OCI-LY7 (cell line): ENCODE measurements at places on chromosomes 11 and 22.

- no peak for DNase-seq
Measured at GRCh38 chr11:36452961-36453360, 57.1 kb downstream of the TRAF6 start.

DNA sequence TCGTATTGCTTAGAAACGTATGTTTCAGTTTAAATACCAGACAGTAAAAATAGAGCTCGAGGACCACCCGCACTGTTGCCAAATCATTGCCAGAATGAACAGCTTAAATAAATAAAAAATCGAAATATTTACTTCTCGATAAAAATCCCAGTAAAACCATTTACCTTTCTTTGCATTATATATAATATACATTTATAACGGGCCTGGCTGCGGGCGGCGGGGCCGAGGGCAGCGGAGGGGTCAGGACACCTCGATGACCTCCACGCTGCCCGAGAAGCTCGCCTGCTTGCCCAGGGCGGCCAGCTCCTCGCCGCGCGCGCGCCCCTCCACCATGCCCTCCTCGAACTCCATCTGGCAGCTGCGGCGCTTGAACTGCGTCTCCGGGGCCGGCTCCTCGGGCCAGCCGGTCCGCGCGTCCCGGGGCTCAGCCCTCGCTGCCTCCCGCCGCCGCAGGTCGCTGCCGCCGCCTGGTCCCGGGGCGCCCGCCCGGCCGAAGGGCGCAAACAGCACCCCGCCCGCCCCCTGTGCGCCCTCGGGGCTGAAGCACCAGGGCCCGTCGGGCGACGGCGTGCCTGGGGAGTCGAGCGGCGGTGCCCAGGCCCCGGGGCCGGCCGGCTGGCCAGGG, 15.7 kb downstream of the DUSP8 start:
- DNase-seq: no peak

- DNase-seq: no peak
Measured at GRCh38 chr11:134913999-134914590, 502.1 kb upstream of the B3GAT1 start.

DNA sequence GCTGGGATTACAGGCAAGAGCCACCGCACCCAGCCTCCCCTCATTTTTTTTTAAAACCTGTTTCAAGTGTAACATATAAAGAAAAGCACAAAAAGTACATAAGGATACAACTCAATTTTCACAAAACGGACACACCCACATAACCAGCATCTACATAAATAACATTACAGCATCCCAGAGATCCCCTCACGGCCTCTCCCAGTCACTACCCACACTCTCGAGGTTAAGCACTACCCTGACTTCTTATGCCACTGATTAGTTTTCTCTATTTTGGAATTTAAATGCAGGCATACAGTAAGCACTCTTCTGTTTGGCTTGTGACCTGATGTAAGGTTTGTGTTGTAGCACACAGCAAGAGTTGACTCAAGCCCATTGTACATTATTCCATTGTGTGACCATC, 82.5 kb downstream of the CLPB start:
- no peak for DNase-seq

- DNase-seq: no peak
Measured at GRCh38 chr22:42078469-42079318, 806 bp upstream of the SMDT1 start.

GRCh38 chr22:23834793-23835483, 3.9 kb downstream of the DERL3 start:
- no peak for DNase-seq

- no peak for DNase-seq
Measured at GRCh38 chr11:93528757-93529645, 14.2 kb downstream of the SMCO4 start.

GRCh38 chr11:11667056-11667455, 45.3 kb upstream of the GALNT18 start:
- DNase-seq: no peak

DNA sequence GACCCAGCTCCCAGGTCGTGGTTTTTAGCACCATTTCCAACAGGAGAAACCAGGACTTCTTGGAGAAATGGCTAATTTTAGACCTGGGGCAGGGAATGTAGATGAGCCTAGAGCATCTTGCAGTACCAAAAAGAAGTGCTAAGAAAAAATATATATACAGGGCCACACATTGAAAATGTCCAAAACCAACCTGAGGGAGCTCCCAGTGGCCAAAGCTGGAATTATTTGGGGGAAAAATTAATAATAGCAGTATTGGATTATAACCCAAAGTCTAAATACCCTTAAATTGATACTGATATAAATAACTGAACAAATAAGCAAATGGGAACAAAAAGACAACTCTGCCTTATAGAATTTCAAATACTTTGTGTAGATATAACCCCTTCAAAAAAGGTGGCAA, 108.0 kb downstream of the PARVA start:
- no peak for DNase-seq

GRCh38 chr11:12284316-12285050, 92.9 kb upstream of the PARVA start:
- no peak for DNase-seq

GRCh38 chr11:128367573-128367972, 219.8 kb downstream of the ETS1 start:
- peak; percentile 8 for DNase-seq

- no peak for DNase-seq
Measured at GRCh38 chr11:94934362-94934761, 39.0 kb downstream of the CWC15 start.

DNA sequence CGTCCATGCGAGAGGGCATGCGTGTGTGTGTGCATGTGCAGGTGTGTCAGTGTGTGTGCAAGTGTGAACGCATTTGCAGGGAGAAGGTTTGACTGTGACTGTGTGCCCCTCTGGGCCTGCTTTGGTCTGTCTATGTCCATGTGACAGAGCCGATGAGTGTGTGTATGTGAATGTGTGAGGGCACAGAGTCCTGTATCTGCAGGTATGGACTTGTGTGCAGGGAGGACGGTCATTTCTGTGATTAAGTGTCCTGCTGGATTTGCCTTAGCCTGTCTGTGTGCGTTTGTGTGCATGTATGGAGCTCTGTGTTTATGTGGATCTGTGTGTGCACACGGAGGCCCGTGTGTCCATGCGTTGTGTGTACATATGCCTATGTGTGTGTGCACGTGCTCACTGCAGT, 5.4 kb downstream of the EMID1 start:
- no peak for DNase-seq

GRCh38 chr11:73266646-73267020, 5.5 kb upstream of the P2RY6 start:
- no peak for DNase-seq

DNA sequence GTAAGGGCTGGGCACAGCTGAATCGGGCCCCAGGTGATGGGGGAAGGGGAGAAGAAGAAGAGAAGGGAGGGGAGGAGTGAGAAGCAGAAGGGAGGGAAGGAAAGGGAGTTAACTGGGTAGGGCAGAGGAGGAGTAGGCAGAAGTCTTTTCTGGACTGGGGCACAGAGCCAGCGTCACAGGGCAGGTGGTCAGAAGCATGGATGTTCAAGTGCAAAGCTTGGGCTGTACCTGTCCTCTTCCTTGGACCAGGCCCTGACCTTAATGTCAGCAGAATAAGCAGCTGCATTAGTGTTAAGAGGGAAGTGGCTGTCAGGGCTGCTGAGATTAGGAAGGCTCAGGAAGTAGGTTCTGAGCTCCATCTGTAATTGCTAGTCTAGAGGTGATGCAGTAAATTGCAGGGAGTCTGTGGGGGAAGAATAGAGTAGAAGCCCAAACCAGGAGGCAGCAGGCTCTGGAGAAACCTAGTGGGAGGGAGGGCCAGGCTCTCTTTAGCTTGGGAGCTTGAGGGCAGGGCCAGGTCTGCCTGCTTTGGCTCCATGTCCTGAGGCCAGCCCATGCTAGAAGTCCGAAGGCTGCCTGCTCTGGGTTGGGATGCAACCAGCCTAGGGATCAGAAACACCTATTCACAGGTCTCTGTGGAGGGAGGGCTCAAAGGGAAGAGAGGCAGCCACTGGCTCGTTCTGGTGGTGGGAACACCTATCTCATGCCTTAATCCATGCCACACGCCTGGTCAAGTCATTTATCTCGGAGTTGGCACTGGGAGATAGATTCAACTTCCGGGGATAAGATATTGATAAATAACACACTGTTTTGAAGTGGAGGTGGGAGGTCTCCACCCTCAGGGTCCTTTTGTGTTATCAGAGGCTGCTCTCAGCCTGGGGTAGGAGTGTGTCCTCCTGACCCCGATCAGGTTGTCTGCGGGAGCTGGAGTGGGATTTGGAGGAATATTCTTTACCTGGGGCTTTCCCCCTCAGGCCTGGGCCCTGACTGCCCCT, 1.7 kb upstream of the UCP3 start:
- DNase-seq: no peak

GRCh38 chr22:38312261-38312800, 4.9 kb downstream of the CSNK1E start:
- DNase-seq: no peak

DNA sequence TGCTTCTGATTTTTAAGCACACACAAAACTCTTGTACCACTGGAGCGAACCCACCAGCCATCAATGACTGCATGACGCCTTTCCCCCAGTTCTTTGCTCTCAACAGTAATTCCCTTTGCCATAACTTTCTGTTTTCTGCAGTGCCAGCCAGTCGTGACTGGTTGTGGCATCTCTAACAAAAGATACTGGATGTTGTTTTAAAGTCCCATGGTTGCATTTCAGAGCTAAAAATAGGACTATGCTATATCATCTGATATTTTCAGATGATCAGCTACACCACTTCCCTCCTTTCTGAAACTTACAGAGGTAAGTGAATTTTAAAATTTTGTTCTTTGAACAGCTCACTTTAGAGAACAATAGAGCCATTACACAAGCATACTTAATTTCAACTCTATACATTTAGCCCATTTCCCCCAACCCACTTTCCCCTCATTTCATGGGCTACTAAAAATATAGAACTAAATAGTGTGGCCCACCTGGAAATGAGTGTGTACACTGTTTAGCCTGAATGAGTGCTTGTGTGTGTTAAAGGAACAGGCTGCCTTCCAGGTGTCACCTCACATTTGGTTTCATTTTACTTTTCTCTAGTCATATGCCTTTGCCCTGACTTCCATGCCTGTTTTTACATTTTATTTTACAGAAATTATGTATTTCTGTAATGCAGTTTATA, 136.9 kb upstream of the ZC3H12C start:
- DNase-seq: peak; percentile 67

DNA sequence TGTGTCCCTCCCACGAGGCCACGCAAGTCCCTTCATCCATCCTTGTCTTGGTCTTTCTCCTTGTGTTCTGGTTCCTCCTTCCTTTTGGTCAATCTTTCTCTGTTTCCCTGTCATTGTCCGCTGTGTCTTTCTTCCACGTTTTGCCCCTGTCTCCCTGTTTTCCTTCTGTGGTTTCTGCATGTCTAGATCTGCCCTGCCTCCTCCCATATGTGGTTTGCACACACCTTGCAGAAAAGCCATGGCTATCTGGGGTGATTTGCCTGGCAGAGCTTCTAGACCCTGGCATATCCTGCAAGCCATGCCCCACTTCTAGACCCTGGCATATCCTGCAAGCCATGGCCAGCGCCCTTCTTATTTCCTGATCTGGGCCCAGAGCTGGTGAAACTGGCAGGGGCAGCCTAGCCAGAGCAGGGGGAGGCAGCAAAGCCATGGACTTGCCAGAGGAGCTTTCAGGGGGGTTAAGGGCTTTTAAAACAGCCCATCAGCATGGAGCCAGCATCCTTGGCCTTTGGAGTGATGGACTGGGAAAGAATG, 131.6 kb upstream of the NECTIN1 start:
- no peak for DNase-seq

DNA sequence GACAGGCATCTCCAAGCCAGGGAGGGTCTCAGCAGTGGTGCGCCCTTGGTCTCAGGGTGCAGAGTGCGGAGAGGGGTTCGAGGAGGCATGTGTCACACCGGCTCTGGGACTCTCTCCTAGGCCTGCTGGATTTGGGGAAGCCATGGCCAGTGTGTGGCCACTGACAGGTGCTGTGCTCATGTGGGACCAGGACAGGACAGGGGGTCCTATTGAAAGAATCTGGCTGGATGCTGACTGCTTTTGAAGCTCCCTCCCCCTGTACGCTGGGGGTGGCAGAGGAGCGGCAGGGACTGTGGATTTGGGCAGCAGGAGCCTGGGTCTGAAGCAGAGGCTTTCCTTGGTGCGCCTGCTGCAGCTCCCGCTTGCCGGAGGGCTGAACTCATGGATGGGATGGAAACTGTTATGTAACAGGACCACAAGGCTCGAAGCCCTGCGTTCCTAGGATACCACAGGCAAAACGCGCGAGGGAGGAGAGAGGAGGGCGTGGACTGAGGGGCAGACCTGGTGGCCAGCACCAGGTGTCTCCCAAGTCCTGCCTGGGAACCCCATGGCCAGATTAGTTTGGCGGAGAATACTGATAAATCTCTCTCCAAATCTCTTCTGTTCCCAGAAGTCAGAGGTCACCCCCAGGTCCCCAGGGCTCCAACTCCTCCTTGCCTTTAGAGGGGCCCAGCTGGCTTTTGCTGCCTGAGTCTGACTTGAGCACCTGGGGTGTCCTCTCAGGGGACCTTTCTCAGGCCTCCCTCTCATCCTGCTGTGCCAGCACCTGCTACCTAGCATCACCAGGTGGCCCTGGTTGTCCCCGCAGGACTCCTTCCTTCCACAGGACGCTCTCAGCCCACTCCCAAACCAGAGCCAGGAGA, 13.8 kb upstream of the TEF start:
- DNase-seq: no peak

- DNase-seq: no peak
Measured at GRCh38 chr11:26730414-26731083, 8.7 kb upstream of the SLC5A12 start.

DNA sequence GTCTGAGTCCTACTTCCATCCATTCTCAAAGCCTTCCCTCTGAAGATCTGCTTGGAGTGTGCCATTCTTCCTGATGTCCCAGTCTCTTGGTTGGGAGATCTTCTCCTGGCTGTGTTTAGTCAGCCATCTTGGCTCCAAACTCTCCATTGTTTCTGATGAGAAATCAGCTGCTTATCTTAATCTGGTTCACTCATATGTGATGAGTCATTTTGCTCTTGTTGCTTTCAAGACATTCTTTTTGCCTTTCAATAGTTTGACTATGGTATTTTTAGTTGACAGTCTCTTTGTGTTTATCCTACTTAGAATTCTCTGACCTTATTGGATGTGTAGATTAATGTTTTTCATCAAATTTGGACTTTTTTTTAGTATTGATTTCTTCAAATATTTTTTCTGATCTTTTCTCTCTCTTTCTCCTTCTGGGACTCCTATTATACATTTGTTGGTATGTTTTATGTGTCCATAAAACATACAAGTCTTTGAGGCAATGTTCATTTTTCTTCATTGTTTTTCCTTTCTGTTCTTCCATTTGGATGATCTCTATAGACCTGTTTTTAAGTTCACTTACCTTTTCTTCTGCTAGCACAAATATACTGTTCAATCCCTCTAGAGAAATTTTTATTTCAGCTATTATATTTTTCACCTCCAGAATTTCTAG, 77.2 kb upstream of the CLPB start:
- DNase-seq: no peak

DNA sequence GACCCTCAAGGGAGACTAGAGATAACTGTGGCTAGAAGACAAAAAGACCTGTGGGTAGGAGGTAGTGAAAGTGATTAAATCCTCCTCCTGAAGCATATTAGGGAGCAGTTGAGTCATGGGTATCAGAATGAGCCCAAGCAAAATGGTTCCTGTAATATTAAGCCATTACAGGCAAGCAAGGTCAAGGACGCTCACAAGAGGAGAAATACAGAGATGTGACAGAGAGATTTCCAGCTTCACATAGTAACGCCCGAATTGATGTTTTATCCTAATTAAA, 77.7 kb downstream of the FAM76B start:
- DNase-seq: no peak

GRCh38 chr11:57568330-57568766, 876 bp upstream of the UBE2L6 start:
- no peak for DNase-seq
